ENCODE measurements at places on chromosomes 2 and 18. TPM values are rescaled to one million over a fixed set of nuclear protein-coding genes. Genes with fewer than 3 reads are reported as not detected.

MOGAT1 gene
- total RNA-seq: not detected

MARCHF4 gene
- 3.1 TPM for total RNA-seq

ANKRD30BL gene
- total RNA-seq: not detected

SNED1 gene
- total RNA-seq: 7.5 TPM

ONECUT2 gene
- under 0.01 TPM for total RNA-seq

YPEL5 gene
- total RNA-seq: 69.7 TPM

ALPG gene
- total RNA-seq: not detected

IL1R2 gene
- total RNA-seq: not detected

PCARE gene
- total RNA-seq: not detected

ABCG5 gene
- not detected for total RNA-seq

LINC00305 gene
- not detected for total RNA-seq

IL36G gene
- total RNA-seq: not detected

REEP1 gene
- 0.11 TPM for total RNA-seq

LRATD1 gene
- 3.5 TPM for total RNA-seq

LHCGR gene
- total RNA-seq: not detected

ARHGAP25 gene
- 1.1 TPM for total RNA-seq

CD207 gene
- total RNA-seq: not detected

STEAP3 gene
- total RNA-seq: 23.6 TPM

TRIM43 gene
- not detected for total RNA-seq

CACNB4 gene
- total RNA-seq: 0.33 TPM

CFC1 gene
- not detected for total RNA-seq

TEKT4 gene
- not detected for total RNA-seq

SFTPB gene
- under 0.01 TPM for total RNA-seq

FLACC1 gene
- total RNA-seq: 1.4 TPM

CTNNA2 gene
- not detected for total RNA-seq

GNLY gene
- not detected for total RNA-seq

UGT1A3 gene
- total RNA-seq: not detected

CRYBA2 gene
- not detected for total RNA-seq

NCKAP5 gene
- 1.6 TPM for total RNA-seq

KIF1A gene
- total RNA-seq: not detected

DSG1 gene
- not detected for total RNA-seq

PSME4 gene
- total RNA-seq: 53.3 TPM

DLX2 gene
- not detected for total RNA-seq

PTPN4 gene
- 24.2 TPM for total RNA-seq

NTSR2 gene
- not detected for total RNA-seq

DLGAP1 gene
- 0.12 TPM for total RNA-seq

CCBE1 gene
- total RNA-seq: 21.2 TPM

CREB1 gene
- 47.4 TPM for total RNA-seq

PSD4 gene
- total RNA-seq: 5.1 TPM

TMEFF2 gene
- total RNA-seq: 0.22 TPM

EFR3B gene
- 0.87 TPM for total RNA-seq

RIT2 gene
- total RNA-seq: not detected

LGALSL gene
- total RNA-seq: 3.1 TPM

EN1 gene
- total RNA-seq: under 0.01 TPM

GCG gene
- total RNA-seq: not detected

SRD5A2 gene
- total RNA-seq: not detected

ADNP2 gene
- total RNA-seq: 22.0 TPM
